ENCODE measurements at places on chromosomes 6 and 20. TPM values are rescaled to one million over a fixed set of nuclear protein-coding genes. Genes with fewer than 3 reads are reported as not detected.

POM121L2 gene
- not detected for total RNA-seq

C20orf204 gene
- total RNA-seq: 0.25 TPM

ENPP5 gene
- 3.2 TPM for total RNA-seq

DNA sequence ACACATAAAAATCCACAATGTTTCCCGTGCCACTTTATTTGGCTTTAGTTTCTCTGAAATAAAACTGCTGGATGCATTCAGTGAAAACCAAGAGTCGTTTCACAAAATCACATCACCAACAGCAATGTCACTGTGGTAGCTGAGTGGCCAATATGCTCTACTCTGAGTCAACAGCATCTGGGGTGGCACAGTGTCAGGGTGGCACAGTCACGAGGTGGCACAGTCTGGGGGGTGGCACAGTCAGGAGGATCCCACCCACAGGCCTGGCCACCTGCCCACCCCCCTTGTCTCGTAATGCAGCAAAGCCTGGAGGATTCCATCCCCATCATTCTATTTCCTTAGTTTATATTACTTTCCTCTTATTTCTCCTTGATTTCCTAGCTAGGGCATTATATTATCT is 87.0 kb downstream of the ANKRD60 start:
- DNase-seq: no peak

Measured in psoas muscle (tissue), 8 donors.